ENCODE measurements at places on chromosomes 13 and 19.

- DNase-seq = no peak
Observed at GRCh38 chr13:33015791-33016323, 366 bp upstream of the KL start.

DNA sequence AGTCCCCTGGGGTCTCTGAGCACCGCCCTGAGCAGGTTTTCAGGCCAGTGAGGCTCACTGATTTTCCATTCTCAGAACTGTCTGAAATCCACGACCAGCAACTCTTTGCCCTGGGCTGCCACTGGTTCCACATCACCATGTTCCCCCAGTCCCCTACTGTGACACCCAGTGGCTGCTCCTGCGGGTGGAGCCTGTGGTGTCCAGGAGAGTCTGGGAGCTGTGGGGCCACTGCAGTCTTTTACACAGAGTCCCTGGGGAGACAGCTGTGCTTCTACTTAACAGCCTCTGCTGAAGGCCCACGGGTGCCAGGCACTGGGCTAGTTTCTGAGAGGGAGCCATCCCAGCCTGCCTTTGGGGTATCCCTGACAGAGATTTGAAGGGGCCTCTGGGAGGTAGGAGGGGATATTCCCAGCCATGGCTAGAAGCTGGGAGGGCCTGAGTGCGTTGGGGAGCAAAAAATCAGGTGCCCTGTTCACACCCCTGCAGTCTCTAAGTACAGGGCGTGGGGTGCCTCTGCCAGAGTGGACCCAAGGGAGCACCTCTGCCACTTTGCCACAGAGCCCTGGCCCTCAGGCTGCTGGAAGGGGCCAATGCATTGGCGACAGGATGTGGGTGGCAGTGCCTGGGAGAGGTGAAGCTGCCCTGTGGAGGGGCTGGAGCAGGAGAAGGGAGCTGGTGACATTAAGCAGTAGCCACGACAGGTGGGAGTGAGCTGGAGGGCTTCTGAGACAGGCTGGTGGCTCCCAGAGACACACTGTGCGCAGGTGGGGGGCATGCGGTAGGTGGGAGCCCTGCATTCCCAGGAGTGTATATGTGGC is 200.2 kb upstream of the ZNF536 start:
- DNase-seq = no peak

- no peak for DNase-seq
Observed at GRCh38 chr13:48397744-48398143, 15.2 kb downstream of the LPAR6 start.

DNA sequence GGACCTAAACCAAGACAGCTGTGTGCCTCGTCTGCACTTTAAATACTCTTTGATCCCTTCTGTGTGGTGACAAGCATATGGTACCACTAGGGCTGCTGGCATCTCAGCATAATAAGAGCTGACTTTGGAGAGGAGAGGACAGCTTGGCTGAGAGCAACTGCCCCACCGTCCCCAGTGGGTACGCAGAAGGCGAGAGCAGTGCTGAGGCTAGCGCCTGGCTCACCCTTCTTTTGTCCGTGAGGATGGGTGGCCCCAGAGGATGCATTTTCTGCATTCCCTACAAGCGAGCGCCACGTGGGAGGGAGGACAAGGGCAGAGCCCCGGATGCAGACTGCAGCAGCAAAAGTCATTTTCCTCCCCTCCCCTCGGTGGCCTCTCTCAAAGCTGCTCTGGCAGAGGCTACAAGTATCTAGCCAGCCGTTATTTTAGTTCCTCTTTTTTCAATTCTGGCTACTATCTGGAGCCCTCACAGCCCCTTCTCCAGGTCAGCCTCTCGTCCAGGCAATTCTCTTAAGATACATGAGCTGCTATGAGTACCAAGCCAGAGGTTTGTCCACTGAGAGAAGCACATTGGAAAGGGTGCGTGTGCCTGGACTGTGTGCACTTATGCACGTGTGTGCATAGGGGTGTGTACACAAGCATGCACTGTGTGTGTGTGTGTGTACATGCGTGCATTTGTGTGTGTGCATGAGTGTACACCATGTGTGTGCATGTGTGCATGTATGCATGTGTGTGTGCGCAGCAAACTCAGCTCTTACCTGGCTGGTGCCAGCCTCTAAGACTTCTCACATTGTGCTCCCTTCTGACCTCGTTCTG is 51.3 kb downstream of the RAB20 start:
- DNase-seq = no peak

DNA sequence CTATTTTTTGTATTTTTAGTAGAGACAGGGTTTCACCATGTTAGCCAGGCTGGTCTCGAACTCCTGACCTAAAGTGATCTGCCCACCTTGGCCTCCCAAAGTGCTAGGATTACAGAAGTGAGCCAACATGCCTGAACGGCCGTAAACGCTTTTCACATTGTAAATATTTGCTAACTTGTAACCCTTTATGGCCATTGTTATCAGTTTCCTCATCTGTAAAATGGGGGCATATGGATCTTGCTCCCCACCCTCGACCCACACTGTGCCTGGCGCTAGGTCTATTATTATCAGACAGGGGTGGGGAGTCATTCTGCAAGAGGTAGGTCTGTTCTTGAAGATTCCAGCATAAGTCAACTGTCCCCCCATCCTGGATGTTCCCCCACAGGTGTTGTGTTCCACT is 11.9 kb downstream of the NCAN start:
- DNase-seq = no peak

Data from C1 segment of cervical spinal cord (tissue), 14 donors.